ENCODE measurements at places on chromosomes 7 and 10.

DNA sequence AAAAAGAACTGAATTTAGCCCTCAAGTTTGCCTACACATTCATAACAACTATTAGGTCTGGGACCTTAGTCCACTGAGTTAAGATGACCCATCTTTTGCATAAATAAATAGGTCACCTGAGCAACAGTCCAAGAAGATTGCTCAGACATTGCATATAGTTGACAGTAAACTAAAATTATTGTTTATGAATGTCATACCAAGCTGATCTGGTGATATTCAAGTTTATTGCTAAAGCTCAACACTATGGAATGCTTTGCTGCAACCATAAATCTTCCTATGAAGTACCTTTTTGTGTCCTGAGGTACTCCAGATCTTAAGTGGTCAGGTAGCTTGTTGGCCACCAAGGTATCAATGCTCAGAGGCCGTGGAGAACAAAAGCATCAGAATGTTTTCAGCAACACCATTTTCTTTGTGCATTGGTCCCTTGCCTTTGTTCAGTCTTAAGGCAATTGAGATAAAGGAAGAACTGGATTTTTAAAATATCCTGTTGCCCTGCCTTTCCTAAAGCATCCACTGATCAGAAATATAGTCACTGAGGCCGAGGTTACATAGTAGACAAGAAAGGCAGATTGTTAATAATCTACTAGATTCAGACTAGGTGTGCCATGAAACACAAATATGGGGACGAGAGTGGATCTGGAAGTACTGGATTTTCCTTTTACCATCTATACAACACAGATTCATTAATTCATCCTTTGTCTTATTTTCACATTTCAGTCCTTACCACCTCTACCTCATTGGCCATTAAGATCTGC is 321.3 kb downstream of the PTEN start:
- DNase-seq: no peak

DNA sequence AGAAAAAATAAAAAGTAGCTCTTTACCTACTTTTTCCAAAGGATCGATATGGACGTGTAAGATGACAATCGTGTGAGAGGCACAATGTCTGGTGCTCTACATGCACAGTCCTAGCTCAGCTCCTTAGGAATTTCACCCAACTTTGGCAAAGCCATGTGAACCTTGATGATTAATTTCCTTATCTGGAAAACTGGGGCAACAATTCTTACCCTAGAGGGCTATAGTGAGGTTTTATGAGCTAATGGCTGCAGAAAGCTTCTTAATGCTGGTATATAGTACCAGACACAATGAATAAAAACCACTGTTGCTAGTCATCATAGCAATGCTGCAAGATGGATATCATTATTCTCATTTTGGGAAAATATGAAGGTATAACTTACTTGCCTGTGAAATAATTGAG is 202.7 kb downstream of the PARD3 start:
- no peak for DNase-seq

GRCh38 chr10:110773693-110774068 is 98.0 kb upstream of the PDCD4 start:
- DNase-seq: no peak

GRCh38 chr10:133544506-133544905 is 17.3 kb downstream of the CYP2E1 start:
- DNase-seq: no peak

DNA sequence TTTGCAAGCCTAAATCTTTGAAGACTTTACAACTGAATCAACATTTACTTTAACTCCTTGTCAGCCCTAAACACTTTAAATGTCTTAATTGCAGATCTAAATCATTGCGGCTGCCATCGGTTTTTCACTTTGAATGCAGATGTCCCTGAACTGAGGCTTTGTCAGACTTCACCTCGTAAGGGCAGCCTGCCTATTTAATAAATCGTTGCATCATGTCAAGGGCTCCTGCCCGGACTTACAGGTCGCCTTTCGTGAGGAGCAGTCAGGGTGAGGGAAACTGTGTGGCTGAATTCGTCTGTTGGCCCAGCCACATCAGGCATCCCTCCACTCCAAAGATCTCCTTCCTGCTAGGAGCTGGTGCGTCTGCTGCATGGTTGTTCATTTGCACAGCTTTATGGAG is 368.2 kb upstream of the NPVF start:
- DNase-seq: no peak

DNA sequence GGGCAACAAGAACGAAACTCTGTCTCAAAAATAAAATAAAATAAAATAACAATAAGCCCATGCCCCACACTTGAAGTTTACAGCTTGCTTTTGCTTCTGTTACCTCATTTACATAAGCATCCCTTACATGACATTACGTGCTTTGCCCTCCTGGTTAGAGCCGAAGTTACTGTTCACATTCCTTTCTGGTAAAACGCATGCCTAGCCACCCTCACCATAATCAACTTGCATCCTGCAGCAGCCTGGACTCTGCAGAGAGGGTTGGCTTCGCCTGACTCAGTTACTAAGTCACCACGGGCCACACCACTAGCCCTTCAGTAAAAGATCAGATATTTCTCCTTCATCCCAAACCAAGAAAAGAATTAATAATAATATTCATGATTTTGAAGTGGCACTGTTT is 736.0 kb upstream of the AUTS2 start:
- DNase-seq: no peak

- DNase-seq: no peak
Observed at GRCh38 chr7:52085610-52086009, 769.0 kb upstream of the COBL start.

GRCh38 chr10:95300022-95300539 is 9.3 kb upstream of the PDLIM1 start:
- DNase-seq: no peak

GRCh38 chr7:101605611-101606497 is 23.2 kb downstream of the MYL10 start:
- DNase-seq: no peak

DNA sequence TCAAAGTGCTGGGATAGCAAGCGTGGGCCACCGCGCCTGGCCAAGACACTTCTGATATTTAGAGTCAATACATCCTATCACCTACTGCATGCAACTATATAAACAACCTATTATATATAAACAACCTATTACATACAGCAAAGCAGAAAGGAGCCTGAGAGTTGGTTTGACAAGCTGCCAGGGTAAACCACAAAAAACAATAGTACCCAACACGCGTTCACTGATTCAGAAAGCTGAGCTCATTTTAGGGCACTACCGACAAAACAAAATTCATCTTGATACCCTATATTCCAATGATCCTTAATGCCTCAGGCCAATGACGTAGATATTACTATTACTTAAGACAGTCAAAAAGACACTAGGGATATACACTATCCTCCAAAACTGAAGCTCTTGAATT is 16.2 kb downstream of the MALSU1 start:
- no peak for DNase-seq

DNA sequence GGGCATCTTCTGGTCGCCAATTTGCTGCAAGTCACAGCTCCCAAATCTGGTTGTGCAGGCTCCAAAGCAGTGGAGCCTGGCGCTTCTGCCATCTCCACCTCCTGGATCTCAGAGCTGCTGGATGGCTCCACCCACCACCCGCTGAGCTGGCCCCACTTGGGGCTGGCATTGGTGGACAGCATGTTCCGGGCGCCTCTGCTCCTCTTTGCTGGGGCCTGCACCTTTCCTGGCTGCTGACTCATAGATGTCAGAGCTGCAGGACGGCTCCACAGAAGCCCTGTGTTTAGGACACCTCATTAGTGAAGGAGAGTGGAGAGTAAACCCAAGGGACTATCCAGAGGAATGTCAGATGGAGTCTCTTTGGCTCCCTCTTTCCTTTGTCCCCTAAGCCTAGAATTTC is 27.4 kb downstream of the MAPK8 start:
- DNase-seq: no peak

DNA sequence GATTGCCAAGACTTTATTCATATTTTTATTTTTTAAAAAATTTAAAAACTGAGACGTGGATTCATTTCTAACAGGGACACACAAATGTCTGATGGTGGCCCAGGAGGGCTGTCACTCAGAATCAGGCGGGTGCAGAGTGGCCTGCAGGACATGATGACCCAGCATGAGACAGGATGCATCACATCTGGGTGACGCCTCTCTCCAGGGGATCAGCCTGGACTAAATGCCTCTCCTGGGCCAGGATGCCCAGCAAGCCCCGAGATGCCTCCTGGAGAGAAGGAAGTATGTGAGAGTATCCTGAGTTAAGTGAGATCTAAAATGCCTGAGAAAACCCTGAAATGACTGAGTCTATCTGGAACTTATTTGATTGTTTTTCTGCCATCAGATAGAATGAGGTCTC is 16.9 kb upstream of the MTURN start:
- DNase-seq: no peak

DNA sequence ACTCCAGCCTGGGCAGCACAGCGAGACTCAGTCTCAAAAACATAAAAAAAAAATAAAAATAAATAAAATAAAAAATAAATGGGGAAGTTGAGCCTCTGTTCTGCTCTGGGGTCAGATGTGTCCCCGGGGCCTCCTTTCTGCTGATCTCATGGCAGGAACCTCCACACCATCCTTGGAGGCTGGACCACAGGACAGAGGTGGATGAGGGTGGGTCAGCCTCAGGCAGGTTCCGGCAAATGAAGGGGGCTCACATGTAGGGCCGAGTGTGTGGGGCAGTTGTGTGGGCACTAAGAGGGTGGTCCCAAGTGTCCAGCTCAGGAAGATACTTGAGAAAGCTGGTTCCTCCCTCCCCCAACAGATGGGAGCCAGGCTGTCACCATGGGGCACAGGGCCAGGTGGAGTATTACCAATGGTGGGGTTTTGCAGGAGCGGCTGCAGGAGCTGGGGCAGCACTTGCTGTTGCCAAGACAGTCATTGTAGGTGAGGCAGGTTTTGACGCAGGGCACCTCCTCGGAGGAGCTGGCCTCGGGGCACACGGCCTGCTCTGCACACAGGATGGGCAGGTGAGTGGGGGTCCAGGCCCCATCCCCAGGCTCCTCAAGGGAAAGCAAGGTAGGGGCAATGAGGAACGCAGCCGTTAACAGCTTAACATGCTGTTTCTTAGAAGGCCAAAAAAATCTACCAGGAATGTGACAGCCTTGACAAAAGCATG is 13.9 kb upstream of the TBRG4 start:
- no peak for DNase-seq

DNA sequence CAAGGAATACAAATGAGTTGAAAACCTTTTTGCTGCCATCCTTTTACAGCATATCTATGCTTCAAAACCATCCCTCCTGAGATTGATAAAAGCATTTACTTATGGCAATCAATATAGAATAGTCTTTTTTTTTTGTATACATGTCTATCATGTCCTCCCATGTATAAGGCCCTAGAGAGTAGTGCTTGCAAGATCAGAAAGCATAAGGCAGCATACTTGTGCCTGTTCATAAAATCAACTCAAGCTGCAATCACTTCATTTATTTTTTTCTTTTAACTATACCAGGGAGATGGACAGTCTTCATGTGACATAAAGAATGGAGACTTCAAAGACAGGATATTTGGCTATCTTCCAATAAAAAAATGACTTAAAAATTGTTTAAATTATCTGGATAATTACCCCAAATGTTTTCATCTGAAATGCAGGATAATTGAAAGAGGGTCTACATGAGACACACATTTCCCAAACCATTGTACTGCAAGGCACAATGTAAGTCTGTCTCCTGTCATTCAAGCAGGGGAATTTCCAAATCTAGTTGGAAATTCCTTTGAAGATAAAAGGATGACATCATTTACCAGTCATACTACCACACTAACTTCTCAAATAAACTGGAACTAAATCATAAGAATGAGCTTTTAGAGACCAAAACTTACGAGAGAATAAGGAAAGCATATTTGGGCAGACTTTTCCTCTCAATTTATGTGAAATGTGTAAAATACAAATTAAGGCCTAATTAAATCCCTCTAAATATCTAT is 22.5 kb downstream of the LRRN3 start:
- no peak for DNase-seq

DNA sequence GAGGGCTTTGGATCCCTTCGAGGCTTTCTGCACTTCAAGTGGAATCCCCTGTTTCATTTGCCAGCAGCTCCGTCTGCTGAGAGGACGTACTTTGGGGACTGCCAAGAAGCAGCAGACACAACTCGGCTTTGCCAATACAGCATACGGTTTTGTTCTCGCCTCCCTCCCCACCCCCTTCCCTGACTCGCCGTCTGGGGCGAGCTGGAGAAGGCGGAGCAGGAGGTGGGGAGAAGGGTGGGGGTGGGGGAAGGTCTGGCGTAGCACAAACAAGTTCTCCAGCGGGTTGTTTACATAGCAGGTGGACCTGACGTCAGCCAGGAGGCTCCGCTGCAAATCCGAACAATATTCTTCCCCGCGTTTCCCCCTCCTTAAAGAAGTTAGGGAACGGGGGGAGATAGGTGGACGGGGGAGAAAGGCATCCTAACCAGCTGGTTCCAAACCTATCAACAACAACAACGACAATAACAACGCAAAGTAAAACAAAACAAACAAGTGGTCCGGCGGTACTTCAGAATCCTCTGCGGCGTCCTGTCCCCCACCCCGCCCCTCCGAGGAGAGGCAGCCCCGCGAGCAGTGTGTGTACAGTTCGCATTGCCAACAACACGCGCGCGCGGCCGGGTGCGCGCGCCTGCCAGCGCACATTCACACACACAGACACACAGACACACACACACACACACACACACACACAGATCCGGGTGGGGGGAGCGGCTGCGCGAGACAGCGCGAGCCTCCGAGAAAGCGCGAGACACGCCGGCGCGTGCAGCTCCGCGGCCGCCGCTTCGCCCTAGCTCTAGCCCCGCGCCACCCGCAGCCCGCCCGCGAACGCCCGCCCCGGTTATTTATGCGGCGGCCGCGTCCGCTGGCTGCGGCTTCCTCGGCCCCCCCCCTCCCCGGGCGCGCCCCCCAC is 167.0 kb upstream of the PPP1R3A start:
- no peak for DNase-seq

DNA sequence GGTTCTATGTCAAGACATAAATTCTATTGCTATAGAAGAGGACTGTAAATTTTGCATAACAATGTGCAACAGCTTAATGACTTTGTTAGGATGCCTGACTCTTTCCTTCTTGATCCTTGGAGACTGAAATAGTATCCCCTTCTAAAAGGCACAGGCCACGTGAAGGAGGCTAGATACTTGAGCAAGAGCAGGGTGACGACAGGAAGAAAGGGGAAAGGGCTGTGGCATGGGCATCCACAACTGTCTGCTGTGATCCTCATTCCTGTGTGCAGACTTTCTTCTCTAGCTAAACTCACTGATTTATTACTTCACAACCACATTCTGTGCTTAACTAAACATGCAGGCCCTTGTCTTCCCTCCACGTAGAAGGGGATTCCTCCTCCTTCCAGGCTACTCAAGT is 1111.8 kb upstream of the C7orf33 start:
- no peak for DNase-seq

GRCh38 chr10:52322936-52323335 is 8.9 kb downstream of the DKK1 start:
- no peak for DNase-seq

GRCh38 chr7:1176891-1177373 is 16.9 kb upstream of the ZFAND2A start:
- DNase-seq: peak; percentile 48

GRCh38 chr7:129466796-129467195 is 32.6 kb downstream of the STRIP2 start:
- DNase-seq: no peak

DNA sequence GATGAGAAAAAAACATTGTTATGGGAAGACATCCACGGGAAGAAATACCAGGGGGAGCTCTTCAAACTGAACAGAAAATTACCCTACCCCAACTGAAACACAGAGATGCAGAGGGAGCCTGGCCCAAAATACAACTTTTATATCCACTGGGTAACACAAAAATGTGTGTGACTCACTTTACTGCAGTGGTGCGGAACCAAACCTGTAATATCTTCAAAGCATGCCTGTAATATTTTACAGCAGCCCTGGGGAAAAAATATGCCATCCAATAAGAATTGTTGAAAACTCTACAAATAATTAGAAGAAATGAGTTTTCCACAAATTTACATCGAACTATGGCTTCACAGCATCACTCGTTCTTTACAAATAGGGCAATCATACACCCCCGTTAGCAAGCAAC is 49.8 kb upstream of the SRRM3 start:
- DNase-seq: no peak

Data from activated naive CD4-positive, alpha-beta T cell (primary cell).